ENCODE measurements at places on chromosomes 11 and 22.

DNA sequence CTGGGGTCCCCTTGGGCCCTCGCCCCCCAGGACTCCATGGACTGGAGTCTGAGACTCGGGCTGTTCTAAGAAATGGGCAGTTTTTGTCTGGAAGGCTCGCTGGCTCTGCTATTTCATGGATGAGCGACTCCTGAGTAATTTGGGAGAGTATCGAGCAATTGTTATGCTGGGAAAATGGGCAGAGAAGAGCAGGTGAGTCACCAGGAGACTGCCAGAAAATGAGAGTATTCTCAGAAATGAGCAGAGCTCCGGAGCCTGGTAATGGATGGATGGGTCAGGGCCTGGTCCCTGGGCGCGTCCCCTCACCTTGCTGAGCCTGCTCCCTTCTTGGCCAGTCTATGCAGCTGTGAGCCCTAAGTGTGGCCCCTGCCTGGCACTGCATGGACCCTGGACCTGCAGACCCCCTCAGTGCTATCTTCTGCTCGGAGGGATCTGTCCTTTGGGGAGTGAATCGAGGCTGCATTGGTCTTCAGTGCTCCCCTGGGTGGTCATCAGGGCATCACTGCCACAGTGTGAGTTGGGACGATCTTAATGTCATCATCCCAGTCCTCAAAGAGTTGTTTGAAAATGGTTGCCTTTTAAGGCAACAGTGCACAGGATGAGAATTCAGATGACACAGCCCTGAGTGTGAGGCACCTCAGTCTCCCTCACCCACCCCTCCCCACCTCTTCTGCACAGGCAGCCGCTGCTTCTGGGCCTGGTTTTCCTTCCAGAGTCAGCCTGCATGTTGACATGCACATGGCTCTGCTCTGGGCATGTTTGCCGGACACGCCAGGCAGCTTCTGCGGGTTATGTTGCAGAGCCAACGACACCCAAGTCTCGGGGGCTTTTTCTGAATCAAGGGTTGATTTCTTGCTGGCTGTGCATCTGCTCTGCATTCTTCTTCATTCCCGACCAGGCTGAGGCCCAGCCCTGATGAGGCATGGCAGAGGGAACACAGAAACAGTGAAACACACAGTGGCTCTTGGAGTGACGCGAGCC, 519.0 kb downstream of the TBC1D22A start:
- DNase-seq, result no peak

DNA sequence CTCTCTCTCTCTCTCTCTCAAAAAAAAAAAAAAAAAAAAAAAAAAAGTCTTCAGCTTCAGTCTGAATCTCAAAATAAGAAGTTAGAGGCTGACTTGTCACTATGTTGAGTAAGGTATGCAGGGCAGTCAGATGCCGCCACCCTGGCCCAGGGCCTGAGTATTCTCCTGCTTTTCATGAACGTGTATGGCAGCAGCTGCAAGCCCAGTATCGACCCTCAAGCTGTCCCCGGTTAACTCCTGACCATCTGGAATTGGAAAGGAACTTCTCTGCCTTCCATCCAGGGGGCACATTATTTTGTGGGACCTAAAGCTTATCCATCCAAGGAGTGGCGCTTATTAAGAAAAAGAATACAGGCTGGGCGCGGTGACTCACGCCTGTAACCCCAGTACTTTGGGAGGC, 11.4 kb downstream of the MRGPRD start:
- DNase-seq, result no peak

DNA sequence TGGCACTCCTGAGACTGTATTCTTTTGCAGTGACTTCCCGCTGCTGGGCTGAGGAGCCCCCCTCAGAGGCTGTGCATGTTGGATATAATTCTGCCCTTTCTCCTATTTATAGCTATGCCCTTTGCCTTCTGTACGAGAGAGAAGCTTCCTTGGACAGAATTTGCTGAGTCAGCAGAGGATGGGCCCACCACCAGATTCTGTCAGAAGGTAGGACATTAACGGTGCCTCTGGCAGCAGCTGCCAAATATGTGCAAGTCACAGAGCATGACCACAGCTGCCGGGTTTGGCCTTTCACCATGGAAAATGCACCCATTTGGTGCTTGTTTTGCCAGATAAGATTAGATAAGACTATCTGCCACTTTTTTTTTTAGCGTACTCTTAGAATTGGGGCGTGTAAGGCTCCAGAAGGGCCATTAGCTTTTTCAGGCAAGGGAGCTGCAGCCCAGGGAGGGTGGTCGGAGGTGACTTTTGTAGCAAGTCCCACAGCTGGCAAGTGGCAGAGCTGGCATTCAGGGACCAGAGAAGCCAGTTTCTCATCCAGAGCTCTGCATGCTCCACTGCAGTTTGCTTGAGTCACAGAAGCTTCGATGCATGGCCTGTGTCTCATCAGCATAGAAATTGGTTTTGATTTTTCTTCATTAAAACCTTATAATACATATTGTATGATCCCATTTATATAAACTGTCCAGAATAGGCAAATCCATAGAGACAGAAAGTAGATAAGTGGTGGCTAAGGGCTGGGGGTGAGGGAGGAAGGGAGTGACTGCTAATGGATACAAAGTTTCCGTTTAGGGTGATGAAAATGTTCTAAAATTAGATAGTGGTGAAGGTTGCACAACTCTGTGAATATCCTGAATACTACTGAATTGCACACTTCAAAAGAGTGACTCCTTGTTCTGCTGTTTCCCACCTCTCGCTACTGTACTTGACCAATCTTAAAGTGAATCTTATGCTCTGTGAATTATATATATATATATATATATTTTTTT, 15.8 kb downstream of the UPB1 start:
- no peak for DNase-seq

DNA sequence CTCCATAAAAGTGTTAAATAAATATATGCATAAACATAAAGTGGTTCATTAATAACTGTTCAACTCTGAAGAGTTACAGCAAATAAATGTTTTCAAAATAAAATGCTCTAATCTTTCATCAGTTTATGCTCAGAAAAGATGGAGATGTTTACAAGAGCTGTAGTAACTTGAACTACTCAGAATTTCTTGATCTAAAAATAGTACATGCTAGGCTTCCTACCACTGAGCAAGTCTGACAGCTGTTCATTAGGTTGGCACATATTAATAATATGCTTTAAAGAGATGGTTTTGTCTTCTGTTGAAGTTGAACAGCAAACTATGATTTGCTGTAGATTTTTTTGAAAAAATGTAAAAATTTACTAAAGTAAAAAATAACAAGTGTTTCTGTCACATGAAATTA, 10.8 kb upstream of the SLN start:
- DNase-seq, result no peak

GRCh38 chr22:50719814-50720300, 18.1 kb upstream of the ACR start:
- no peak for DNase-seq

DNA sequence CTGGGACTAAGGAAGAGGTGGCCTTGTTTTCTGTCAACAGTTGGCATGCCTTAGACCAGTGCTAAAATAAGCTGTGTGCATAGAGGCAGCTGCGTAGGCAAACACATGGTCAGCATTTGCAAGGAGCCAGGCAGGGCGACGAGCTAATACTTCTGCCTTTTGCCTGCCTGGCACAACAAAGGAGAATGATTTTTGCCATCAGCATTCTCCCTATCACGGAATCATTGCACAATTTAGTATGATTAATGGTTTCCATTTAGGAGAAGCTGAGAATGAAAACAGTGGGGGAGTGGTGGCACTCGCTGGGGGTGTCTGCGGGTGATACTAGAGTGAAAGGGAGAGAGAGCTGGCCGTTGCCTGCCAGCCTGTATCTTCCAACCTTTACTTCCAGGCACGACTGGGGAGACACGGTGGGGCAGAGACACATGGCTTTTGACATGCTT, 336.0 kb downstream of the CADM1 start:
- DNase-seq, result no peak

DNA sequence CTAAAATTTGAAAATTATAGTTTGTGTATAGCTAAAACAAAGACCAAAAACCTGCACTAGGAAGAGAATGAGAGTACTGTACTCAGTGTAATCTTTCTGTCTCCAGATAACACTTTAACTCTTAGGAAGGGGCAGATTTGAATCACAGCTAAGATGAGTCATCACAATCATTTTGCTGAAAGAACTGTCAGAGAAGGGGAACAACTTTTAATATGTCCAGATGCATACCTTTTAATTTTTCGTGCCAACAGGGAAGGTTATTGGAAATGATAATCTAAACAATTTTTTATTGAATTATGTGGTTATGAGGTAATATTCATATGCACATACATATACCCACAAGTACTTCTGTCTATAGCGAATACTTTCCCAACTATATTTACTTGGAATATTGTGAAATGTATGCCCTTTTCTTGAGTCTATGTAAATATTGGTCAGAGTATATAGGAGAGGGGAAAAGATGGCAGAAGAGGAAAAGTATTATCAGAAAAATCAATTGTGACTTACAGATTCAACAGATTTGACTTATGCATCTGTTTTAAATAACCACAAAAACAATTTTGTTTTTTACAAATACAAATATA, 51.1 kb upstream of the MUC15 start:
- DNase-seq, result no peak

DNA sequence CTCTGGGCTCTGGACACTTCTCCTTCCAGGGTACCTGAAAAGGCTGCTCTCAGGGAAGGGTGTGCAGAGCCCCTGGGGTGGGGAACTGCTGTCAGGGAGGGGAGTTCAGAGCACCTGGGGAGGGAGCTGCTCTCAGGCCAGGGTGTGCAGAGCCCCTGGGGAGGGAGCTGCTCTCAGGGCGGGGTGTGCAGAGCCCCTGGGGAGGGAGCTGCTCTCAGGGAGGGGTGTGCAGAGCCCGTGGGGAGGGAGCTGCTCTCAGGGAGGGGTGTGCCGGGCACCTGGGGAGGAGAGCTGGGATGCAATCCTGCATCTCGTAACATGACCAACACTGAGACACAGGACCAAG, 764.2 kb downstream of the BRD1 start:
- no peak for DNase-seq

DNA sequence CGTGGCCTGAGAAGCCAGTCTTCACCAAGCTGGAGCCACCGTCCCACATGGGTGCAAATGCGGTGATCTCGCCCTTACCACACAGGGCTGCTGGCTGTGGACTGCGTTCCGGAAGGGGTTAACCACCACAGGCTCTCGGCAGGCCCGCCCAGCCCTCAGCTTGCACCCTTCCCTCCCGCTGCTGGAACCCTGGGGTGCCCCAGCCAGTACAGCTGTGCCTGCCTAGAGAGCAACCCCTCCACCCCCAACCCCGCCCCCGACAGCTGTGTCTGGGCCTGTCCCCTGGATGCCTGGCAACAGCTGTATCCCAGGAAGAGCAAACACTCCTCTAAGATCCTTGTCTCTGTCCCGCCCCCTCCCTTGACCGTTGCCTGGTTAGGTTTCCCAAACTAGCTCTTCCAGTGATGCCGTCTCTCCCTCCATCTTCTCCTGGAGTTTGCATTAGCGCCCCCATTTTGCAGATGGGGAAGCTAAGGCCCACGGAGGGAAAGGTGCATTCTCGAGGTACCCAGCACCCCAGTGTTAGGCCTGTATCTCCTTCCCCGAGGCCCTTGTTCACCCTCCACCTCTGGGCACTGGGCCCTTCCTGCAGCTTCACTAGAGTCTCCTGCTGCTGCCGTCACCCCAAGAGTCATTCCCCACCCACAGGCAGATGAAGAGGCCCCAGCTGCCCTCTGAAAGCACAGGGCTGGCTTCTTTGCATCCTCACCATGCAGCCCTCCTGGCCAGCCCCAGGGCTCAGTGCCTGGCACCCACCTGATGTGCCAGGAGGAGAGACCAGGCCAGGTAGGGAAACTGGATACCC, 12.6 kb upstream of the COX8A start:
- no peak for DNase-seq

GRCh38 chr22:18104566-18104965, 6.0 kb upstream of the TUBA8 start:
- no peak for DNase-seq

Measured in neuronal stem cell (in vitro differentiated cells).